ENCODE measurements at places on chromosomes 4 and X.

GRCh38 chr4:76882630-76883029, 15.3 kb downstream of the SOWAHB start:
- no peak for DNase-seq

- no peak for DNase-seq
Observed at GRCh38 chrX:148629434-148629833, 129.0 kb downstream of the AFF2 start.

GRCh38 chr4:56512166-56512565, 6.6 kb downstream of the ARL9 start:
- DNase-seq: no peak

GRCh38 chrX:104270916-104271512, 16.3 kb upstream of the ESX1 start:
- DNase-seq: peak; percentile 17

- no peak for DNase-seq
Observed at GRCh38 chr4:107444-108429, 16.6 kb upstream of the ZNF718 start.

GRCh38 chrX:52563105-52563504, 46.2 kb upstream of the XAGE1B start:
- no peak for DNase-seq

DNA sequence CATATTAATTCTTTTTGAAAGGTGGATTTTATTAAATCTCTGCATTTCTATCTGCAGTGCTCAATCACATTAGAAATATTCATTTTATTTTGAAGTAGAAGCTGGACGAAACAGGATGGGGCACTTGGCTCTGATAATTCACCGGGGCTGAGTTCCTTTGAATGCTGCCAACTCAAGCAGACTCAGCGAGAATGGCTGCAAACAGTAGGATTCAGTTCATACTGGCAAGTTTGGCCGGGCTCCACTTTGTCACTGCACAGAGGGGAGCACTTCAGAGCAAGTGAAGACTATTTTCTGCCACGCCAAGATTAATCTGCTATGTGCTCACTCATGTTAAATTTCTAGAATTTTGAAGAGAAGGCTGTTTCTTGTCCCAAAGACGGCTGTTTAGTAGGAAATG, 30.7 kb upstream of the KLHL8 start:
- no peak for DNase-seq

DNA sequence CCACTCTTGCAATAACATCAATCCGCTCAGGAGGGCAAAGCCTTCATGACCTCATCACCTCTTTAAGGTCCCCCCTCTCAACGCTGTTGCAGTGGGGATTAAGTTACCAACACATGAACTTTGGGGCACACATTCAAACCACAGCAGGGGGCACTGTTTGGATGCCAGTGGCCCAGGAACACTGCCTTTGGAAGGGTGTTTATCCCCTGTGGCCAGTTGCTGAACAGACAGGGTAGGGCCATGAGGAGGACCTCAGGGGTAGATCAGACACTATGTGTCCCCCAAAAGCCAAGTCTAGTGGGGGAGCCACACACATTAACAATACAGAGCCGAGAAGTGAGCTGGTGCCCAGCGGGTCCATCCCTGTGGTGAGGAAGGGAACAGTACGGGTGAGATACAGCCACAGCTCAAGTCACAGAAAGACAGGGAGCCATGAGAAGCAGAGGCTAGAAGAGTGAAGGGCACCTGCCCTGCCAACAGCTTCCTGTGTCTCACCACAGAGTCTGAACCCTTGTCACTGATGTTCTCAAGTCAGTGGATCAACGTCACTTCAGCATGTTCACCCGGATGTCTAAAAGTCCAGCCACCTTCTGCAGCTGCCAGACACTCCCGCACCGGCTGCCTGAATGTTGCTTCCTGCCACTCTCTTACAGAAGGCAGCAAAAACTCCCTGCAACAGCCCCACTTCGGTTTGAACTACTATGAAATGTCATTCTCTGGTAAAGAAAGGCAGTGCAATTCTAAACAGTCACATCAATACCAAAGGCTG, 19.9 kb upstream of the MXD4 start:
- no peak for DNase-seq
